ENCODE measurements at places on chromosomes 16 and 17.
A peak's percentile ranks its signal among the peaks of the same experiment; 100 is the strongest.

- DNase-seq: no peak
These were observed 463 bp downstream of the TOP2A start for GRCh38 chr17:40417258-40417608.

- DNase-seq: peak; percentile 3
These were observed 1.0 kb downstream of the NME2 start for GRCh38 chr17:51166987-51167931.

- DNase-seq: no peak
These were observed 19.7 kb downstream of the IL34 start for GRCh38 chr16:70665806-70666735.

GRCh38 chr16:85555719-85556455 lies 57.2 kb upstream of the GSE1 start:
- no peak for DNase-seq

DNA sequence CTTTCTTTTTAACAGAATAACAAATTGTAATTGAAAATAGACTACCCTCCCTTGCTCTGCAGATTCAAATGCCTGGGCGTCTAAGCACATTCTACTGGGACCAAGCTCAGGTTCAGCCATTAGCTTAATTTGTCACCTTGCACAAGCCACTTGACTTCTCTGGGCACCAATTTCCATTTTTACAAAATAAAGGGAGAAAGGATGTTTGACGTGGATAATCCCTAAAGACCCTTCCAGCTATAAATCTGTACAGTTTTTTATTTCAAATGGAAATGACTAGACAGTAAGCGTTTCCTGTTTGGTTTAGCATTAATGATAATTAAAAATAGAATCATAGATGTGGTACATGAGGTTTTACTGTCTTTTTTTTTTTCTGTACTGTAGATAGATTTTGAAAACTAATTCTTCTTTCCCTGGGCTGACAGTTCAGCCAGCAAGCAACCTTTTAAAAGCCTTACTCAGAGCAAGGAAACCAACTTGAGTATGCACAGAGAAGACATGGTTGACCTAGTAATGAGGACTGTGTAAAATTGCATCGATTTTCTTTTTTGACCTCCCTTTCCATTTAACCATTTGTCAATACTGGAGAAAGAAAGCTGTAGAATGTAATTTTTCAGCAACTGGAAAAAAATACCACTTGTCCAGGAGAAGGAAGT lies 1329.5 kb upstream of the CDH8 start:
- no peak for DNase-seq

GRCh38 chr17:43720311-43721060 lies 38.1 kb downstream of the SOST start:
- no peak for DNase-seq

DNA sequence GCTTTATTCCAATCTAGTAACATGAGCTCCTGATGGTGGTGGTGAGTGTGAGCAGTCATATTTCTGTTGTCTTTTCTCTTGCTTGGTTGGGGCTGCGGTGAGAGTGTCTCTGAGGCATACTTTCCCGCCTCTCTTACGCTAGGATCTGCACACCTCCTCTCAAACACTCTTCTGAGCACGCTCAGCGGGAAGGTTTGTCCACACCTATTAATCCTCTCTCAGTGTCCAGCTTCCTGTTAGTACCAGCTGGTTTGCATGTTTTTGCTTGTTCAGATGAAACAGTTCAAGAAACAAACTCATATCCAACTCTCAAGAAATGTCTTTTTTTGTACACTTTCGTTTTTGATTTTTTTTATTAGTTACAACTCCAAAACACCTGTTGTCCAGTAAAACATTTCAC lies 89.5 kb downstream of the CCDC182 start:
- DNase-seq: no peak

DNA sequence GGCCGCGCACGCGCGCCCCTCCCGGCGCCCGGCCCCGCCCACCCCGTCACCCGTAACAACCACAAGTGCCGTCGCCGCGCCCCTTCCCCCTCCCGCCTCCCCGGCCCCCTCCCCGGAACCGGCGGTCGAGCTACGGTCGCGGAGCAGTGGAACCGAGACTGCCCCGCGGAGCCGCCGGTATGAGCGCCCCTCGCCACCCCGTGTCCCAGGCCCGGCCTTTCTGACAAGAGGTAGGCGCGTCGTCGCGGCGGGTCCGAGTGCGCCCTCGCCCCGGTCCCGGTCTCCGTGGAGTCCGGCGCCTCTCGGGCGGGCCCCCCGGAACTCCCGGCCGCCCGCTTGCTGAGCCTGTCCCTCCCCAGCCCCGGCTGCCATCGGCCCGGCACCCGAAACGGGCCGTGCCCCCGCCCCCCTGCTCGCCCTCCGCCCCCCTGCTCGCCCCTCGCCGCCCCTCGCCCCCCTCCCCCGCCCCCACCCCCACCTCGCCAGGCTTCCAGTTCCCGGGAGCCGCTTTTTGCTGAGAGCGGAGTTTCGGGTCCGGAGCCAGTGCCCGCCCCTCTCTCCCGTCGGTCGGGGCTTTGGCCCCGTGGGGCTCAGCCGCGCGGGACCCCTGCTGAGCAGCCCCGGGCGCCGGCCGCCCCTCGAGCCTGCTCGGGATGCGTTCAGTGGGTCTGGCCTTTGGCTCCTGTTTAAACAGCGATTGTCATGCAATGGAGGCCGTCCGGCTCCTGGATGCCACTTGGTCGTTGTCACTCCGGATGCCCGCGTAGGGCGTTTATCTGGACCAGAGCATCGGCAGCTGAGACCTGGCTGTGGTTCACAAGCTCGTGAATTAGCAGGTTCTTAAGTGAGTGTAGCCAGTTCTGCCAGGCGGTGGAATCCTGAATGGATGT lies at the start of gene SEC14L1:
Gene SEC14L1, plus strand, starts transcription at position 92 of the 890 bp plus-strand sequence. CDS start 2,628 bp downstream, outside the sequence.
- no peak for DNase-seq

DNA sequence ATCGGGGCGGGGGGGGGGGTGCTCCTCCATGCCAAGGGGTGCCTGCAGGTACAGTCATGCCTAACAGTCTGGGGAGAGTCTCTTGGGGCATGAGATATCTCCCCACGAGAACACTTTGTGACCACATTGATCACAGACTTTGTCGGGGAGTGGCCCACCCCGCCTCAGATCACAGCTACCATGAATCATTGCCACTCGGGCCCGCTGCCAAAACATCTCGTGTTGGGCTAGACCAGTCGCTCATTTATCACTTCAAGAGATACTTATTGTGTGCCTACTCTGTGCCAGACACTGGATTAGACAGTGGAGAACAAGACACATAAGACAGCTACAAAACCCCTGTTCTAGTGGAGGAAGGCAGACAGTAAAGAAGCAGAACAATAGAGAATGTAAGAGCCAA lies 72.6 kb downstream of the CLEC16A start:
- DNase-seq: peak; percentile 42

DNA sequence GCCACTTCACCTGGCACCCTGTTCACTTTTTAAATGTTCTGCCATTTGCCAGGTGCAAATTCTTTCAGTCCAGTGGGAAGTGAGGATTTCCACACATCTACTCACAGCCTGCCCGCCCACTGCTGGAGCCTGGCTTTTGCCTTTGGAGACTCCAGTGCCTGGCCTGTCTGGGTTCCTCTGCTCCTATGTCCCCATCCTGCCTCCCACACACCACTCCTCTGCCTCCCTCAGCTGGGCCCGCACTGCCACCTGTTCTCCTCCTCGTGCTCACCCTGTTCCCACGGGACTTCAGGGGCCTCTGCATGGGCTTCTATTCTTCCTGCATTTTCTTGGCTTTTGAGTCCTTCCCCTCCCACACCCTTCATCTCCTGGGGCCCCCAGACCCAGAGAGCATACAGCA lies 7.9 kb upstream of the NDRG4 start:
- DNase-seq: no peak

- DNase-seq: no peak
These were observed 126.0 kb downstream of the KCNJ2 start for GRCh38 chr17:70295329-70295728.

GRCh38 chr16:47144559-47144877 lies 773 bp upstream of the NETO2 start:
- no peak for DNase-seq

- DNase-seq: no peak
These were observed 294.7 kb downstream of the SEC14L1 start for GRCh38 chr17:77435272-77436057.

DNA sequence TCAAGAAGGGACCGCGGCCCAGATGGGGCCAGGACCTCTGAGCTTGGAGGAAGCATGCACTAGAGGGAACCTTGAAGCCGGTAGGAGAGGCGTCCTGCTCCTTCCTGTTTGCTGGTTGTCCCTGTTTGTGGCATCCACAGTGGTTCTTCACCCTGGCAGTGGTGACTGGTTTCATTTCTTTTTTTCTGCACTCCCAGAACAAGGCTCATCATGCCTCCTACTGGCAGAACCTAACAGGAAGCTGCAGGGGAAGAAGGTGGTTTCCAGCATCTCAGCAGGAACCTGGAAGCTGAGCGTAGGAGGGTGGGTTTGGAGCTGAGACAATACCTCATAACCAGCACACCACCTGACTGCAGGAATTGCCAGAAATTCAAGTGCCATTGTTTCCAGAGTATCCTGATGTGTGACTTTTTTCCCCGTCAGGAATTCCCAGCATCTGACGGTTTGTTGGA lies 5.8 kb downstream of the TMEM231 start:
- no peak for DNase-seq

GRCh38 chr17:35879773-35880654 lies at the start of gene CCL5:
TSS of gene CCL5 (minus strand) at chr17:35880360.
- no peak for DNase-seq

DNA sequence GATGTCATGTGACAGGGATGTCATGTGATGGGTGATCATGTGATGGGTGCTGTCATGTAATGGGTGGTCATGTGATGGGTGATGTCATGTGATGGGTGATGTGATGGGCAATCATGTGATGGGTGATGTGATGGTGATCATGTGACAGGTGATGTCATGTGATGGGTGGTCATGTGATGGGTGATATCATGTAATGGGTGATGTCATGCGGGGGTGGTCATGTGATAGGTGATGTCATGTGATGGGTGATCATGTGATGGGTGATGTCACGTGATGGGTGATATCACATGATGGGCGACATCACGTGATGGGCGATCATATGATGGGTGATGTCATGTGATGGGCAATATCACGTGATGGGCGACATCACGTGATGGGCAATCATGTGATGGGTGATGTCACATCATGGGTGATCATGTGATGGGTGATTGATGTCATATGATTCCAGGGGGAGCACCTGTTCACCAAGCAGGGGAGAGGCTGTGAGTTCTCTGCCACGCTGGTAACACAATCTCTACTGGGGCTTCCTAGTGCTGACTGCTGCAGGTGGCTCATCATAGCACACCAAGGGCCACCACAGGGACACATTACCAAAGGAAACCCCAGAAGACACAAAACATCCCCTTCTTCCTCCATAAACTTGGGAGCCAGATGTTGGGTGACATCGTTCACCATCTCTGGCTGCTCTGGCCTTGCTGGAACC lies 16.5 kb downstream of the CD300LB start:
- no peak for DNase-seq

DNA sequence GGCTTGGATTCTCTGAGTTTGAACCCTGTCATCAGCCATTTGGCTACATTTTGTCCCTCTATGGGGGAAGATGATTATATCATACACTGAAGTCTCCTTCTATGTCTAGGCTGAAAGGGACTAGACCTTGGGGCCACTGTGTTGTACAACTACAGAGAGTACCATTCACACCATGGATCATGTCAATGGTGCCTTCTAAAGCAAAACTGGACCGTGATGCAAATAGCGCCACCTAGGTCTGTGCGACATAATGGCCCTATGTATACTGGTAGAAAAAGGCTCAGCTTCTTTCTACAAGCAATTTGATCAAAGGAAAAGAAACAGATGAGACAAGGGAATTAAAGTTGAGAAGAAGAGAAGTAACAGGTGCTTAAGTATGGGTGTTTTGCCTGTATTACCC lies 100.7 kb downstream of the LYRM1 start:
- no peak for DNase-seq

DNA sequence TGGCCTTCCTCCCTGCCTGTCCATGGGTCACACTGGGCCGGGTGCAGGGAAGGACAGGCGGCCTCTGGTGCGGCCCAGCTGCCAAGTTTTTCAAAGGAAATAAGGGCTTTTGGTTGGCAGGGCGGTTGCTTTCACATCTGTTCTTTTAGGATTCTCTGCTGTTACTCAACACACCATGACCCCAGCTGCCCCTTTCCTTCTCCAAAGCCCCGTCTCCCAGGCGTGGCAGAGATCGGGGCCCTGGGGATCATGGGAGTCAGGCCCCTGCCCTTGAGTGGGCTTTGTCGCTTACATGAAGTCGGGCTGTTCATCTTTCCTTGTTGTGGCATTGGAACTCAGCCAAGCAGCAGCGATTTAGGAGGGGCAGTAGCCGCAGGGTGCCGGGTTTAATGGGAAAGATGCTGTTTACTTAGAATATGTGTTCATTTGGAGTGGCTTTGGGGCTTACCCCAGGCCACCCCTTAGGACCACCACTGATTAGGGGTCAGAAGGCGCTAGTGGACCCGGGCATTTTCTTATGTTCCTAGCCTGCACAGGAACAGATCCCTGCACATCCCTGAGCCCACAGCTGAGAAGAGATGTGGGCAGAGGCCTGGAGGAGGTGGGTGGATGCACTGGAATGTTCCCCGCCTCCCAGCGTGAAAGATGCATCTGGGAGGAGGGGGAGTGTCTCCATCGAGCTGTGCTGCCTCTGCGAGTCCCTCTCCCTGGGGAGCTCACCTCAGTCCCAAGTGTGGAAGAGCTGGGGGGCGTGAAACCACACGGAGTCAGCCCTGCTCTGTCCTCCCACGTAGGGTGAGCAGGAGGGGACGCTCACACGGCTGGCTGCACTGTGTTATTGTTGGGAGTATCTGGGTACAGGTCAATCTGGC lies 6.8 kb upstream of the ADCY7 start:
- DNase-seq: no peak

DNA sequence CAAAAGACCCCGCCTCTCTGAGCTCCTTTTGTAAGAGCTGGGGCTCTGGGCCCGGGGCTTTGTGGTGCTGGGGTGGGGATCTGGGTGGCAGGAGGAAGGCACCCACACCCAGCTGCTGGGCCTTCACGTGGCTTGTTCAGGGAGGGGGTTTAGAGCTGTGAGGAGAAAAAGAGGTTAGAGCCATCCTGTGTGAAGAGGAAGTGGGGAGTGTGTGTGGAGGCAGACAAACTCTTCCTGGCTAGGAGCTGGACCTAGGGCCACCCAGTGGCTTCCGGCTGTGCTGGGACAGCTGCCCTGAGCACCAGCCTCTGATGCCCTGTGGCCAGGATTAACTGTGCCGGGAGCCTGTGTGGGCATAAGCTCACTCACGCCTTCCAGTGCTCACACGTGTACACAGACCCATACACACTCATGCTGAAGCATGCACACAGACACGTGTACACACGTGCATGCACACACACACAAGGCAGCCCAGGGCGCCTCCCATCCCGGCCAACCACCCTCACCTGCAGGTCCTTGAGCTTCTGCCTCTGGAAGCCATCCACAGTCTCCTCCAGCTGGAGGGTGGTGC lies 7.4 kb downstream of the CIBAR2 start:
- DNase-seq: no peak

All from NCI-H446 treated with DMSO at 0.1 percent for 48 hours (cell line).